ENCODE measurements at places on chromosomes 2 and 18.

GRCh38 chr2:112904883-112905282 is 6.1 kb upstream of the IL37 start:
- DNase-seq: no peak

GRCh38 chr2:109017017-109017416 is 28.0 kb upstream of the EDAR start:
- DNase-seq: no peak

GRCh38 chr2:74944987-74945787 is 13.3 kb upstream of the POLE4 start:
- no peak for DNase-seq

- DNase-seq: no peak
Measured at GRCh38 chr2:144376926-144377325, 143.0 kb downstream of the ZEB2 start.

DNA sequence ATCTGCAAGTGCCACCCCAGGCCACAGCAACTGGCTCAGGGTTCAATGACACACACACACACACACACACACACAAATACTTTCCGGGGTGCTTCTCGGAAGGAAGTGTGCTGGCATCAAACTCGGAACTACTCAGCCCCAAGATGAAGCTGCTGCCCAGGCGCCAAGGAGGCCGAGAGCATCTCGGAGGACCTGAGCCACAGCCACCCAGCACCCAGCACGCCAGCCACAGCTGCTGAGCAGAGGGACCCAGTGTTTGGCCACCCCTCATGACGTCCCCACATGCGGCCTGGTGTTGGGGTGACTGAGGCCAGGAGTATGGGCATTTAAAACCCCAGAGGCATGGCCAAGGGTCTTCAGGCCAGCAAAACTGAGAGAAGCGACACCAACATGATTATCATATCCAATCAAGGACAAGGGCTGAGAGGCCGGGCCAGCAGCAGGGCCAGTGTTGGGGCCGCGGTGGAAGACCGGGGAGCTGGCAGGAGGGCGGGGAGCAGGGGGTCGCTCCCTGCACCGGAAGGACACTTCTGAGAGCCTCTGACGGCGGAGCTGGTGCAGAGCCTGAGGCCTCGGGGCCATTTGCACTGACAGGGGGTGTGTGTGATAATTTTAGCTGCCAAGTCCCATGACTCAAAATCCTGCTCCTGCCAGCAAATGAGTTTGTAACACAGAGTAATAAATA is 61.8 kb downstream of the BIN1 start:
- no peak for DNase-seq

DNA sequence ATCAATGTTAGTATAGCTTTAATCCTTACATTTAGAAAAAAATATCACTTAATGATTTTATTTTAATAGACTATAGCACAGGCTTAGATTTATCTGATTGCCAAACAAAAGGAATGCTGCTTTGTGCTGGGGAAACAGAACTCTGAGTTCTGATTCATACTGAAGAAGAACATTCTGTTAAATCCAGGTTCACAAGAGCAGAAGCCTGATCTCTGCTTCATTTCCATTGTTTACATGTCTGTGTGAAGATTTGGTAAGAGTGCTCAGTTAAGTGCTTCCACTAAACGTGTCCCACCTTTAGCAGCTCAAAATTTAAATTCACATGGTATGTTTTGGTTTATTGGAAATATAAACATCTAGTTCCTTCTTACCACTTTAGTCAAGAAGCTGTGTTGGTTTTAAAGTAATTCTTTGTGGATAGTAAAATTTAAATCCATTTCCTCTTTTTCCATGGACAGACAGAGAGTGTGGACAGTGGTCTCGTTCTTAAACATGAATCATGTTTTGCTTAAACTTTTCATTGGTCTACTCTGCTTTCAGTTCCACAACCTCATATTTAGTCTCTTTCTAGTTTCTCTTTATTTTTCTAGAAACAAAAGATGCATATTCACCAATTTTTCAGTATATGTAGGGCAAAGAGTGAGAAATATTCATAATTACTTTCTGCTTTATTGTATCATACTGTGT is 59.1 kb downstream of the NYAP2 start:
- no peak for DNase-seq

GRCh38 chr18:23833714-23834113 is 144.5 kb downstream of the LAMA3 start:
- no peak for DNase-seq

- no peak for DNase-seq
Measured at GRCh38 chr18:76522122-76522503, 27.1 kb upstream of the ZNF516 start.

DNA sequence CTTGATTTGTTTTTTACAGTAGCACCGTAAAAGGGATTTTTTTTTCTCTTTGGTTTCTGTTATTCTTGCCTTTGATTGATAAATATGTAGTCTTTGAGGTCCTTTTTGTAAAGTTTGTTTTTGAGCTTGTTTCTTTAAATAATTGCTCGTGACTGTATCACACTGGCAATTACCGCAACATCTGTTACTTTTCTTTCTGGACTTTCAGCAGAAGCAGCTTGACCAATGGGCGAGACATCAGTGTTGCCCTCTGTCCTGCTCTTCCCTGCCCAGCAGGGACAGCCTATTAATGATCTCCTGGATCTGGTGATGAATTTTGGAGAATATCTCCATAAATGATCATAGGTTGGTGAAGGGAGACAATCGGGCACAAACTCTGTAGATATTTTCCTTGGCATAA is 74.9 kb downstream of the TDRD15 start:
- no peak for DNase-seq

GRCh38 chr2:10434886-10435819 is 13.0 kb downstream of the ODC1 start:
- DNase-seq: peak; percentile 81

- DNase-seq: no peak
Measured at GRCh38 chr2:239791526-239792404, 233.4 kb downstream of the NDUFA10 start.

DNA sequence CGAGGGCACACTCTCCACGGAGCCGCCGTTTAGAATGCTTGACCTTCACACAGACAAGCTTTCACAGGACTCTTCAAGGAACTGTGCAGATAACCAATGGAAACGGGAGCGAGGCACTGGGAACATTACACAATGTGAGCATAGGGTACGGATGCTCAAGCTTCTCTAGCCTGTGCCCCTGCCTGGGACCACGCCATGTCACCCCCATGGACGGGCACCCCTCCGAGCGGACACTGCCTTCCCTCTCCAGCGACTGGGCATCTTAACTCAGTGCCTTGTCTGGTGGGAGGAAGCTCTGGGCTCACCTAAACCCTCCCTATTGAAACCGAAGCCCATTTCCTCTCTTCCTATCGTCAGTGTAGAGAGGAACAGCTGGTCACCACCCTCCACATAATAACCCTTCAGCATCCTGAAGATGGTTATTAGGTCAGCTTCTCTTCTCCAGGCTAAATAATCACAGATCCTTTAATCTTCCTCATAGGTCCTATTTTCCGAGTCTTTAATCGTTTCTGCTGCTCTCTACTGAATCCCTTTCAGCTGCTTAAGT is 626.7 kb downstream of the GALR1 start:
- no peak for DNase-seq

GRCh38 chr2:28444956-28445355 is 50.9 kb upstream of the PLB1 start:
- DNase-seq: no peak

DNA sequence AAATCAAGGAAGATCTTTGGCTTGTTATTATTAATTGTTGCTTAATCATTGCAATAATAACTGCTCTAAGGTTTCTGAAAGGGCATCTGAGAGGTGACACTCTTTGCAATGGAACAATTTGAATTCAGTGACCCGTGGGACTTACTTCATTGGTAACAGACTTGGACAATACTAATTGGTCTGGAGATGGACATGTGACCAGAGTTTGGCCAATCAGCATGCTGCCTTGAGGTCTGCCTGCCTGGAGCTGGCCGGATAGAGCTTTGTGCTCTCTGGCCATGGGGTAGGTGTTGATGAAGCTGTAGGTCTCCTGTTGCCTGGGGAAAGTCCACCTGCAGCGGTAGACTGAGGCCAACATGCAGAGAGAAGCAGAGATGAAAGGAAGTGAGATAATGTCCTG is 24.0 kb upstream of the VPS4B start:
- DNase-seq: no peak

DNA sequence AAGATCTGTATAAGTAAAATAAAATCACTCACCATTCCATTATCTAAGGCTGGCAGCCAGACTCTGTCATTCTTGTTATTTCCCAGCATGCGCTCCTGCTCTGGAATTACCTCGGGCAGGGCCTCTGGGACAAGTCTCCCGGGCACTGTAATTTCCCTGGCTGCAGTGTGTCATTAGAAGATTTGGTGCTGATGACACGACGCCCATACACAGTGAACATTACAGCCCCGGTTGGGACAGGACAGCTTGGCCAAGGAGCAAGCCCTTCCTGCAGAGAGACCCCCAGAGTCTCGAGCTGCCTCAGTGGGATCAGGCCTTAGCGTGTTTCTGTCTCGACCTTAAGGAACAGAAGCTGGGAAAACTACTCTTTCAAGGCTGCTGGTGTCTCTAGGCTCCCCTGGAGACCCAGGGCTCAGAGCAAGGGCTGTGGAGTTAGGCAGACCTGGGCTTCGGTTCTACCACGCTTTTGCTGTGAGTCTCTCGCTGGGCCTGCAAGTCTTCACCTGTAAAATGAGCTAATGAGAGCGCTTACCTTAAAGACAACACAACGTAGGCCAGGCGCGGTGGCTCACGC is 39.7 kb downstream of the SMAD7 start:
- no peak for DNase-seq
